Suprapubic skin (tissue), 4 donors: ENCODE measurements at places on chromosomes 1 and 21. TPM values are rescaled to one million over a fixed set of nuclear protein-coding genes. Genes with fewer than 3 reads are reported as not detected.

DNA sequence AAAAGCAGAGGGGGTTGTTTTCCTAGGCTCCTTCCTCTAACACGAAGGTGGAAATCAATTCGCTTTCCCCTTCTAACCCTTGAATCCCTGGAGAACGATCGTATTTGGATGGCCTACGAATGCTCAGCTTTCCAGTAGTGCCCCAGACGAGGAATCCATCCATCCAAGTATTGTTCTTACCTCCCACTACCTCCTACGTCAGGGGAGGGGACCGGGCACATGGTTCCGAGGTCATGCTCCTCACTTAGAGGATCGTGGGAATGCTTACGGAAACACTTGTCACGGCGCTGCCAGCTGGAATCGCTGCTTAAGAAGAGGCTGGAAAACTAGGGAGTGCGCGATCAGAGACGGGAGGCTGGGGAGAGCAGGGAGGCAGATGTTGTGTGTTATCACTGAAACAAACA, 47.4 kb downstream of the CAPZB start:
- peak; percentile 91 for DNase-seq

The ZMYND12 gene
- 0.72 TPM for total RNA-seq

DNA sequence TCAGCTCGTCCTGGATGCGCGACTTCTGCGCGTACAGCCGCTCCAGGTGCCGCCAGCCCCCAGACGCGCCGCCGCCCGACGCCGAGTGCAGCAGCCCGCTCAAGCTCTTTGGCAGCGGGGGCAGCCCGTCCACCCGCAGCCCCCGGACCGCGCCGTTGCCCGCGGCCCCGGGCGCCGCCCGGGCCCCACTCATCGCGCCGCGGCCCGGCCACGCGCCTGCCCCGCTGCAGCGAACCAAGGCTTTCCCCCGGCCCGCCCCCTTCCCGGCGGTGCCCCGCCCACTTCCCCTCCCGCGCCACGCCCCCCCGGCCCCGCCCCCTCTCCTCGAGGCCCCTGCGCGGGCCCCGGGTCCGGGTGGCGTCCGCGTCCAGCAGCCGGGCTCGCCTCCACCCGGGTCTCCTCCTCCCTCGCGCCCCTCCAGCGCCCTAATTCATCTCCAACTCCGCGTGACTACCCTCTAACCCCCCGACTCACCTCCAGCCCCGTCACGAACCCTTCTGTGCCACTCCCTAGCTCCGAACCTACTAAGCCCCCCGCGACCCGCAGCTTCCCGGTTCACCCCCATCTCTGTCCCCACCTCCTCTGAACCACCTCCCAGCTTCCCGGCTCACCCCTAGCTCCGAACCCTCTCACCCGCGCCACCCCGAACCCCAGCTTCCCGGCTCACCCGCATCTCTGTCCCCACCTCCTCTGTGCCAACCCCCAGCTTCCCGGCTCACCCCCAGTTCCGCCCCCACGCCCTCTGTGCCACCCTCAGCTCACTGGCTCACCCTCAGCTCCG, at the start of gene FAM89A:
Gene FAM89A (minus strand): TSS at position 236 of the 781 bp plus-strand sequence. CDS start 43 bp downstream, at position 193.
- peak; percentile 69 for DNase-seq

DNA sequence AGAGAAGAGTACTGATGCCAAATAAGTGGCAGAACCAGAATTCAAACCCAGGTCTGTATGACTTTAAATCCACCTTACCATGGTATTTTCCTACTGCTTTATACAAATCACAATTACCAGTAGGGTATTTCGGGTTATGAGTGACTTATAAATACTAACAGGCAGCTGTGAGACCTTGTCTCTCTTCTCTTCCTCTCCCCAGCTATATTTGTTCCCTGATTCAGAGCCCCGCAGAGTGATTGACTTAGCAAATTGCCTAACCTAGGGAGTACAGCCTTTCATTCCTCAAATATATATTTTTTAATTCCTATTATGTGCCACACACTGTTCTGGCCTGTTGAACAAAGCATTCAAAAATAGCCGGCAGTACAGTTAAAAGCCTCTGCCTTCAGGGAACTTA, 168.0 kb downstream of the CLEC20A start:
- no peak for DNase-seq

- DNase-seq = no peak
Observed at GRCh38 chr1:228455715-228456114, 31.5 kb upstream of the RNF187 start.

- DNase-seq = no peak
Observed at GRCh38 chr1:26949926-26950319, 10.3 kb downstream of the KDF1 start.

The KIF17 gene
- total RNA-seq = 5.6 TPM

The PPFIA4 gene
- total RNA-seq = 0.89 TPM

DNA sequence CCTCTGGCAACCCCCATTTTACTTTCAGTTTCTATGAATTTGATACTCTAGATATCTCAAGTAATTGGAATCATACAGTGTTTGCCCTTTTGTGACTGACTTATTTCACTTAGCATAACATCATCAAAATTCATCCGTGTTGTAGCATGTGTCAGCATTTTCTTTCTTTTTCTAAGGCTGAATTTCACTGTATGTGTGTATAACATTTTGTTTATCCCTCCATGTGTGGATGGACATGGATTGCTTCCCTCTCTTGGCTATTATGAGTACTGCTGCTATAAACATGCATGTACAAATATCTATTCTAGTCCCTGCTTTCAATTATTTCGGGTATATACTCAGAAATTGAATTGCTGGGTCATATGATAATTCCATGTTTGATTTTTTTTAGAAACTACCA, 97.3 kb downstream of the MAP3K21 start:
- no peak for DNase-seq

The FCAMR gene
- total RNA-seq = not detected

- no peak for DNase-seq
Observed at GRCh38 chr1:236128646-236129178, 13.6 kb upstream of the GPR137B start.

The TMCC2 gene
- 4.3 TPM for total RNA-seq

The MAB21L3 gene
- 26.4 TPM for total RNA-seq

DNA sequence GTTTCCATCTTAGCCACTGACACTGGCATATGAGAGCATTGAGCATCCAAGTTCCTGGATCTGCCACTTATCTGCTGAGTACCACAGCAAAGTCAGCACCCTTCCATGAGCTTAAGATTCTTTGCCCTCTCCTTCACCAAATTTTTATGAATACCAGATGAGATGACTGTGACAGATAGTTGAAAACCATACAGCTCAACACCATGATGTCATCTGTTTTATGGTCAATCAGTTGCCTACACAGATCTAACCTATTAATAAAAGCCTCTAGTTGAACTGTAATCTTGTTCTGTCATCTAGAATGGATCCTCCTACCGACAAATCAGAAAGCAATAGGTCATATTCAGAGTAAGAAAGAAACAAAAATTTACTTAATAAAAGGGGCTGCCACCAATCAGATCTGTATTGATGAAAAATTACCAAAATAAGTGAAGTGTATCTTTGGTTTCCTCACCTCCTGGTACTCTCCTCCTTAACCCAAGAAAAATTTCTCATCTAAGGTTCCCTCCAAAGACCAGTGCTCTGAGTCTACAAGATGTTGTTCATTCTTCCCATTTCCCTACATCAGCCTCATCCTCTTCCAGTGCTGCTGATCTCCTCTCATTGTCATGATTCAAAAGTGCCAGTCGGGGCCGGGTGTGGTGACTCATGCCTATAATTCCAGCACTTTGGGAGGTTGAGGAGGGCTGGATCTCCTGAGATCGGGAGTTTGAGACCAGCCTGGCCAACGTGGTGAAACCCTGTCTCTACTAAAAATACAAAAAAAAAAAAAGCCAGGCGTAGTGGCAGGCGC, 138.8 kb upstream of the CTTNBP2NL start:
- DNase-seq = no peak

- no peak for DNase-seq
Observed at GRCh38 chr1:118589238-118589846, 398.8 kb downstream of the TBX15 start.

The PTPN7 gene
- total RNA-seq = 2.7 TPM

DNA sequence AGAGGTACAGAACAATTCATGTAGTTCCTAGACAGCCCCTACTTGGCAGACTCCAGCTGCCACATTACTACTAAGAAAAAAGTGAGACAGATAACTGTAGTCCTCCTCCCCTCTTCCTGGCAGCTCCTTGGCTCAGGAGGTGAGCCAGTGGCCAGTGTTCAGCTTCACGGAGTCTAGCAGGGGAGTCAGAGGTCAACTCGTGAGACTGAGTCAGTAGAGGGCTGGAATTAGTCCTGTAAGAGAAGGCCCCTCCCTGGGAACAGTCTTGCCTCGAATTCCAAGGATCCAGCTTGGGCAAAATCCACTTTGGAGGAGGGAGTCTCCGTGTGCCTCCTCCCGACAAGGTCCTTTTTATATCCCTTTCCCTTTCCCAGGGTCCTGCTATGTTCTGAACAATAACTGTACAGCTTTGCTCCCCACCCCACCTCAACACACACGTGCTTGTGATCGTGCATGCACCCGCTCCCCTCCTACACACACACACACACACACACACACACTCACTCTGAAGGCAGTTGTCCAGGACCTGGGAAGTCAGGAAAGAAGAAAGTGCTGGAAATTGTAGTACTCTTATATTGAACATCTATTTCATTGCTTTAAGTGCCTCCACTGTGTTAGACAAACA, 22.5 kb upstream of the SLC27A3 start:
- peak; percentile 85 for DNase-seq

DNA sequence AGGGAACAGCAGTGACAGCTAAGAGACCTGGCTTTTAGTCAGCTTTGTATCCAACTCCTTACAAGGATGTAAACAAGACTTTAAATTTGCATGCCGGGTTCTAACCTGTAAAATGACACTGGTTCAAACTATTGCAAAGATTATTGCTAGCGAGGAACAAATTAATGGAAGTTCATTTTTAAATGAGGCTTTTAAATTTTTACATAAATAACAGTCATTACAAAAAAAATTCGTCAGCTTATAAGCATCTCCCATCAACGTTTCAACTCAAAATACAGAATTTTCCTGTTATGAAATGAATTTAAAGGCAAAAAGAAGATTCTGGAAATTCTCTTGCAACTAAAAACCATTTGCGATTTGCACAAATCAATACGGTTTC, 668 bp downstream of the KIF14 start:
- no peak for DNase-seq

GRCh38 chr1:3995141-3995780, 95.2 kb upstream of the C1orf174 start:
- peak; percentile 34 for DNase-seq

DNA sequence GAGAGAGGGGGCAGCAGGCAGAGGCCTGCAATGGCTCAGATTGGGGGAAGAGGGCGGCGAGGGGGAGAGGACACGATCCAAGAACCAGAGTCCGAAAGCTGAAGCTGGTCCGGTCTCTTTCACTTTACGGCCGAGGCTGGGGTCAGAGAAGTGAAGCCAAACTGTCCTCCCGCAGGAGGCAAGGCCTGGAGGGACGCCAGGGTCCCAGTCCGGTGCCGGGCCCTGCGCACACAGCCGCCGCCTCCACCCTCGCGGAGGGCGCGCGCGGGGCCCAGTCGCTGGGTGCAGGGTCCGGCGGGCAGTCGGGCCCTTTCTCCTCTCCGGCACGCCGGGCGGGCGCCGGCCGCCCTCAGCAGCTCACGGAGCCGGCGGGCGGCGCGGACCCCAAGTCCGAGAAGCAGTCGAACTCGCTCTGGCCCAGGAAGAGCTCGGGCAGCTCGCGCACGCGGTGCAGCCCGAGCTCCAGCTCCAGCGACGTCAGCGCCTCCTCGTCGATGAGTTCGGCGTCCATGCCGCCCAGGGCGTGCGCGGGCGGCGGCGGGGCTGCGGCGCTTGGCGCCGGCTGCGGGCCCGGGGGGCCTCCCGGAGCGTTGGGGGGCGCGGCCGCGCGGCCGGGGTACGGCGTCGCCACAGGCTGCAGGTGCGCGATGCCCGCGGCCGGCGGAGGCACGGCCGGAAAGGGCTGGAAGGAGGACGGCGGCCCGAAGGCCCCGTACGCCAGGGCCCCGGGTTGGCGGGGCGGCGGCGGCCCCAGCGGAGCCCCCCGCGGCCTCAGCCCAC, 749 bp downstream of the CITED4 start:
- DNase-seq = no peak

DNA sequence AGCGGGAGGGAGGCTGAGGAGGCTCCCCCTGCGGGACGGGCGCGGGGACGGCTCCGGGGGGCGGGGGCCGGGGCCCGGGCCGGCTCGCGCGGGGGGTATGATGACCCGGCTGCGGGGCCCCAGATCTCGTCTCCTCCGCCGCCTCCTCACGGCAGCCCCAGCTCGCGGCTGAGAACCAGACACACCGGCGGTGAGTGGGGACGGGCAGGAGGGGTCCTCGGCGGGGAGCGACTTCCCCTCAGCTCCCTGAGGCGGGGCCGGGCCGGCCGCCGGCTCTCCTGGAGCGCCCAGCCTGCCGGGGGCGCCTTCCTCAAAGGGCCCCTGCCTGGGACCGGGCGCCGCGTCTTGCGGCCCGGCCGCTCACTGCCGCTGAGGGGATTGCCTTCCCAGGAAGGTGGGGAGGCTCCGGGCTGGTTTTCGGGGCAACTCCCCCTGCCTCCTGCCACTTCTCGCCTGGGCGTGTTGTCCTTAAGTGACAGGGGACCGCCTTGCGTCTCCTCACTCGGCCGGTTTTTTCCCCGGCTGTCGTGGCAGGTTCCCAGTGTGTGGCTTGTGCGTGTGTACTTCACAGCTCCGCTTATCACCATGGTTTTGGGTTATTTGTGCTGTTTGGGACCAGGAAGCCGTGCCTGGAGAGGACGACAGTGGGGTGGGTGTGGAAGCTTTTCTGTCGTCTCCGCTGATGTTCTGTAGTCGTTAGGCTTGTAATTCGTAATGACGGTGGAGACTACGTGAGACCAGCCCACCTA, 800 bp downstream of the HIPK1 start:
- peak; percentile 84 for DNase-seq

The SLC6A9 gene
- total RNA-seq = 94.4 TPM

DNA sequence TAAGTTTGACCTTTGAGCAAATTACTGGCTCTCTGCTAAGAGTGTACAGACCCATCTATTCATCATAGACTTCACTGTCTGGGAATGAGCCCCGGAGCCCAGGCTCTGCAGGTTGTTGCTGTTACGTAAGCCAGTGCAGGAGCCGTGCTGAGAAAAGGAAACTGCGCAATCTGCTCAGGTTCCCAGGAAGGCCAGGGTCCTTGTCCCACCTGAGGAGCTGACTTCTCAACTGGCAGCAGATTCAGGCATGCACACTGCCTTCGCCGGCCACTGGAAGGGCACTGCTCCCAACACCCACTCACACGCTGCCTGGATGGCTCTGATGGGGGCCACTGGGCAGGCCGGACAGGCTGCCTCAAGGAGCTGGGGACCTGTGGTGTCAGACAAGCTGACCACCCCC, 19.5 kb downstream of the RCAN1 start:
- no peak for DNase-seq
